NCI-H524 treated with DMSO at 0.1 percent for 48 hours (cell line): ENCODE measurements at places on chromosomes 7 and 10.
A peak's percentile ranks its signal among the peaks of the same experiment; 100 is the strongest.

DNA sequence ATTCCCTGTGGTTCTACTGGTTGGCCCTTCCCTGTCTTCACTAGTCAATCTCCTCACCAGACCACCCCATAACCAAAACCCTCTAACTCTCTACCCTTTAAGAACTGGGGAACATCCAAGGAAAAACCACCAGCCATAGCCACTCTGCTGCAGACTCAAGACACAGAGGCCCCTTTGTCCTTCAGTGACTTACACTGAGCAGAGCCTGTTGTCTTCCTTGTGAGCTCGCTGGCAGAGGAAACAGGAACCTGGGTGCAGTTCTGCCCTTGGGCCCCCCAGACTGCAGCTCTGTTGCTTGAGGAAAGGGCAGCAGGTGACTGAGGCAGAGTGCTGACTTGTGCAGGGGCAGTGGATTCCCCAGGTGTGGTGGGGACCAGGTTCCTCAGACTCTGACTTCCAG is 30.6 kb downstream of the ZC3HAV1 start:
- no peak for DNase-seq

DNA sequence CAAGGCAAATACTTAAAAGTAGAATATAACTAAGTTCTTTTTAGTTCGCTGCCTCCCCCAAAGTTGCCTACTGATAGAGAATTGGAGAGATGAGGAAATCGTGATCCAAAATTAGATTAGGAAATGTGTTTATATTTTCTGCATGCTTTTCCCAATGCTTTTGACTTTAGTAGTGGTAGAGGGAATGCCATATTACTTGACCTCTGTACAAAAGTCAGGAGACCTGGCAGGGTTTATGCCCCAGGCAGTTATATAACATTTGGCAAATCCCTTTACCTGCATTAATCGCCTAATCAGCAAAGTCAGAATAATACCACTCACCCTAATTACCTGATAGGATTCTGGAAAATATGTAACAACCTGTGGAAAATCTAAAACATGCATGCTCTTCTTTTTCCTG is 142.9 kb downstream of the ANKRD30A start:
- DNase-seq: no peak

- no peak for DNase-seq
These were observed 270.3 kb upstream of the AOAH start for GRCh38 chr7:36994456-36995112.

DNA sequence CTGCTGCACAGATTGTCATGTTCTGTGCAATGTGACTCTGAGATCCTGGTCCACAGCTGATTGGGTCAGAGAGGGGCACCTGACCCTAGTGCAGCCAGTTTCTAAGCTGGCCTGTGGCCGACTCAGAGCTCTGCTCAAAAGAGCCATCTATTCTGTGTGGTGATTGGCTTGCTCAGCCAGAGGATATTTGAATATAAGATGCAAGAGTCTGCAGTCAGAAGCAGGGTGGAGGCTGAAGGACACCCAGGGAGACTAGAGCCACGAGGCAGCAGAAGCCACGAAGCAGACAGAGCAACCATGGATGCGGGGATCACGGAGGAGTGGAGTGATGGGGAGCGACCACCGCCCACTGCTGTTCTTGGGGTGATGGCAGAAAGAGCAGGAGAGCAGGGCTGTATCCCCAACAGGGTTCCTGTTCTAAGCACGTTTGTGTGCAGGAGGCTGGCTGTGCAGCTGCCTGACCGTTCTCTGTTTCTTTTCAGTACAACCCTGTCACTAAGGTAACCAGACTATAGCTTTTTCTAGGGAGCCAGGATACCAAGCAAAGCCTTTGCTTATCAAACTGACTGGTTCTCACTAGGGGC is 19.5 kb upstream of the RHEB start:
- peak; percentile 18 for DNase-seq
